NK-92 treated with Interleukin-12 subunit alpha and Interleukin-12 subunit beta, amount 100 ng/mL, for 24 hours (cell line): ENCODE measurements at places on chromosomes 2 and 18.
A peak's percentile ranks its signal among the peaks of the same experiment; 100 is the strongest.

- DNase-seq: no peak
These were observed 128.0 kb downstream of the NFATC1 start for GRCh38 chr18:79523736-79524180.

GRCh38 chr2:200681697-200682096 lies 95.9 kb downstream of the AOX1 start:
- DNase-seq: no peak

DNA sequence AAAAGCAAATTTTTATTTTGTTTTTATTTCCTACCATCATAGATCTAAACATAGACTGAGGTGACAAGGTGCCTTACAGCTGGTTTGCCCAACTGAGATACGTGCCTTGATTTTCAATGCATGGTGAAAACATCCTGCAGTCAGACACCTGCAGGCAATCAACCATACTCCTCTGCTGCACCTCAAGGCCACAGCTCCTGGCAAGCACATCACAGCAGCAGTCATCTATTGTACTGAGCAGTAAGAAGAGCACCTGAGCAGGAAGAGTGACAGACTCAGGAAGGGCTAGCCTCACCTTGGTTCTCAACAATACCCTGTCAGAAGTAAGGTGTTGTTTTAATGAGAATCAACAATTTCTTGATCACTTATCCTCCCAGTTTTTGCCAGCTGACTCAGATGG lies 1206.8 kb upstream of the NRXN1 start:
- DNase-seq: no peak

DNA sequence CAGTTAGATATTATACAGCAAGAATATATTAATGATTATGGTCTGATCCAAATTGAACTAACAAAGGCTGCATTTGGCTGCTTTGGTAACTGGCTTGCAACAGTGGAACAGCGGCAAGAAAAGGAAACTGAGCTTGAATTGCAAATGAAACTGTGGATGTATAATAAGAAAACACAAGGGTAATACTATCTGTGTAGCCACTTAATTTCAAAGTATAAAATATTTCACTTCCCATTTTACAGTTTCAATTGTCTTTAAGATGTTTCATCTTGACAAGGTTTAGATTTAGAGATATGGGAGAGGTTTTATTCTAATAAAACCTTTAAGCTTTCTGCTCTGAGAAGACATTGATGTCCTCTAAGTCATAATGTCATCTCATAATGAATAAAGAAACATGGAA lies 23.8 kb downstream of the WDR75 start:
- DNase-seq: no peak

DNA sequence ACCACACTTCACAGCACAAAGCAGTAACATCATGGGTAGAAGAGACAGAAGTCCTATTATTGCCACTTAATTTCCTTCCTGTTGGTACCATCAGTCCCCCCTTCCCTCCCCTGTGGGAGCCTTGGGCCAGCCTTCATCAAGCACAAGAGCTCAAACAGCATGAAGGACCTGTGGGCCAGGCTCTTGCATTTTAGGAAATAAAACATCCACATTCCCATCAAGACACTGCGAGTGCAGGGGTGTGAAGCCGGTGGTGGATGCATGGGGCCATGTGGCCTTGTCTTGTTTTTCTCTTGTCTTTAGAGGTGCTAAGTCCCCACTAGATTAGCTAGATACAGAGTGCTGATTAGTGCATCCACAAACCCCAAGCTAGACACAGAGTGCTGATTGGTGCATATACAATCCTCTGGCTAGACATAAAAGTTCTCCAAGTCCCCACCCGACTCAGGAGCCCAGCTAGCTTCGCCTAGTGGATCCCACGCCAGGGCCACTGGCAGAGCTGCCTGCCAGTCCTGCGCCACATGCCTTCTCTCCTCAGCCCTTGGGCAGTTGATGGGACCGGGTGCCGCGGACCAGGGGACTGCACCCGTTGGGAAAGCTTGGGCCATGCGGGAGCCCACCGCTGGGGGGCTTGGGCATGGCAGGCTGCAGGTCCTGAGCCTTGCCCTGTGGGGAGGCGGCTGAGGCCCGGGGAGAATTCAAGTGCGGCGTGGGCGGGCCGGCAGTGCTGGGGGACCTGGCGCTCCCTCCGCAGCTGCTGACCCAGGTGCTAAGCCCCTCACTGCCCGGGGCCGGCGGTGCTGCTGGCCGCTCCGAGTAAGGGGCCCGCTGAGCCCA lies 14.7 kb upstream of the PXDN start:
- no peak for DNase-seq

- no peak for DNase-seq
These were observed 210.3 kb upstream of the RBMS1 start for GRCh38 chr2:160703648-160704585.

DNA sequence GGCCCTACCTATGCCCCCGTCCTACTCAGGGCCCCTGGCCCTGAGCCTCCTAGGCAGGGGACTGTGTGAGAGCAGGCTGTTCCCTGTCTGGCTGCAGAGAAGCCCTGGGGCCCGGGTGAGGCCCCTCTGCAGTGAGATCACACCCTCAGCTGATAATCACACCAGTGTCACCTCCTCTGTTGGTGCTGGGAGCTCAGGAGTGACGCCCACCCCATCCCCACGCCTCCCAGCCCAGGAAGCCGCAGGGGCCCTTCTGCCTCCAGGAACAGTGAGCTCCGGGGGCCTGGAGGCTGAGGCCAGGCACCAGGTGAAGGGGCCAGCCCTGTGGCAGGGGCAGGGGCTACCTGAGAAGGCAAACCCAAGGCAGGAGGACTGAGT lies 20.0 kb downstream of the KCNIP3 start:
- DNase-seq: no peak

DNA sequence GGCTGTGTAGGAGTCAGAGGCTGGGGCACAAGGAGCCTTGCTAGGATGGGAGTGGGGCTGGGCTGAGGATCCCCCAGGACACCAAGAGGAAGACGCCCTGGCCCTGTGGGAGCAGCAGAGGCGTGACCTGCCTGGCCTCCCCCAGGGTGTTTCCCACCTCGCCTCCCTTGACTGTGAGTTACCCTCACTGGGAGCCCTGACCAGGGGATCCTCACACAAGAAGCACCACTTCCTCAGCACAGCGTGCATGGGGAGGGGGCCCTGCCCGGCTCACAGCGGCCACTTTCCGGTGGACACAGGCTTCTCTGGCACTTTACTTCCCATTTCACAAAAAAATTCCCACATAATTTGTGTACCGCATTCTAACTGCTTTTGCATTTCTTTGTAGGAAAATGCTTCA lies 187.7 kb downstream of the EIPR1 start:
- DNase-seq: no peak

DNA sequence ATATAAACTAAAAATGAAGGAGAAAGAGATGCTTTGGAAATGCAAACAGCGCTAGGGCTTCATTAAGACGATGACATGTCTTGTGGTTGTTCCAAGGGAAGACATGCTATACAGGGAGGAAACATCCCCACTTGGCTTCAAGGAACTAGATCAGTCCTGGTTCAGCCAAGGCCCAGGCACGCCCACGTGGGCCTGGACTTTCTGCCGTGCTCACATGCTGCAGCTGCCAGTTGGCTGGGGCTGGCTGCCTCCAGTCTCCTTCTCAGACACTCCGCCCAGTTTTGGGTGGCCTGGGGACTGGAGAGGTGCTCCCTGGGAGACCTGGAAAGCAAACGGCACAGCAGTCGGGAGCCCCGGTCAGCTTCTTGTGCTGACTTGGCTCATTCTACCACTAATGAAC lies 109.6 kb downstream of the GLI2 start:
- DNase-seq: no peak

- DNase-seq: no peak
These were observed 75.8 kb downstream of the KIDINS220 start for GRCh38 chr2:8761529-8762164.

DNA sequence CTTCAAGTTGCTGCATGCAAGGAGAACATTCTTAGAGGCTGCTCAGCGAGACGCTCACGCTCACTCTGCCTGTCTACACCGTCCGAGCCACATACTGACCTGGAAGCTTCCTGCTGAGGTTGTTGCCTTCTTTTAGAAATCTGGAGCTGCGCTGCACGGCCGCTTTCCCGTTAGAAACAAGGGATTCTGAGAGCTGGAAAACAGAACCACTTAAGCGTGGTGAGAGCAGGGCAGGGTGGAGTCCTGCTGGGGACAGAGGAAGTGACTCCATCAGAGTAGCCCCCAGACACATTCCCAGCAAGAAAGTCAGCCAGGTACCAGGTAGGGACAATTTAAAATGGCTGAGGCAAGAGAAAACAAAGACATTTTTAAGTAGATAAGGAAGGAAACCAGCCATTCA lies 135.2 kb downstream of the LAMA1 start:
- no peak for DNase-seq

GRCh38 chr2:47815764-47816163 lies 32.8 kb downstream of the MSH6 start:
- no peak for DNase-seq

- no peak for DNase-seq
These were observed 29.8 kb downstream of the COL6A3 start for GRCh38 chr2:237383991-237384671.

DNA sequence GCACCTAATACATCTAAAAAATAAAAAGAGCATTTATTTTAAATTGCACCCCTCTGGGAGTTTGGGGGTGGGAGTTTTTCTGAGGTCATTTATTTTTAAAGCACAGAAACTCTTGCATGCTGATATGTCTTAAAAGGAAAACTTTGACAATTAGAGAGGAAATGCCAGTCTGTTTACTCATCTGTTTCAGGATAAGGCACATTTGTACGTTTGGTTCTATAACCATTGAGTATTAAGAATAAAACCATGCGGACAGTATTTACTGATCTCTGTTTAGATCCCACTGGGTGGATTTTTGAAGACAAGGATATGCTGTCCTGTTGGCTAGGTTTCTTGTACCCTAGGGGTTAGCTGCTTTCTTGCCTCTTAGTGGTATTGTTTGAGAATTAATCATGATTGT lies 122.9 kb downstream of the TANC1 start:
- DNase-seq: no peak

DNA sequence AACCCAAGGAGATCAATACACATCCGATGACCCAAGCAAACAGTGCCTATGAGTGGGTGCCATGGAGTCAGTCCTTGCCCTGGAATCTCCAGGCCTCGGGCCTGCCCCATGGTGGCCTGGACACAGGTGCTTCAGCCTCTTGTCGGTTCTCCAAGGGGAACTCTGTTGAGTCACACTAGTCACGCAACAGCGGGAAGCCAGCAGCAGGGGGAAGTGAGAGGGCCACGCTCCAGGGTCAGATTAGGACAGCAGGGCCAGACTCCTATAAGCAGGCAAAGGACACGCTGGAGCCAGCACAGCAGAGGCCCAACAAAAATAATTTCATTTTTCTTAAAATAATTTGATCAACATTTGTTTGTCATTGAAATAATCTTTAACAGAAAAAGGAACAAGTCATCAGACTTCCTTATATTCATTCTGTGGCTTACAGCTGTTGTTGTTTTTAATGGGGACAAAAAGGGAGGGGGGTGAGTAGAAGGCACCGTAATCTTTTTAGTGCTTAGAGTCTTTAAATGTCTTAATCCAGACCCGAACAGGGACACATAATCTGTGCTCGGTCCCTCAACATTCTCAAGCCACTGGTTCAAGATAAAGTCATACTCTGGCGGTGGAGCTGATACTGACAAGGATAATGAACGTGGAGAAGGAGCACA lies 16.4 kb upstream of the ARMC9 start:
- no peak for DNase-seq

GRCh38 chr2:207528980-207529329 lies 807 bp upstream of the CREB1 start:
- DNase-seq: peak; percentile 68

GRCh38 chr18:44654573-44654972 lies 26.1 kb upstream of the SETBP1 start:
- no peak for DNase-seq

- DNase-seq: no peak
These were observed 484.2 kb downstream of the DLGAP1 start for GRCh38 chr18:3970929-3971328.

DNA sequence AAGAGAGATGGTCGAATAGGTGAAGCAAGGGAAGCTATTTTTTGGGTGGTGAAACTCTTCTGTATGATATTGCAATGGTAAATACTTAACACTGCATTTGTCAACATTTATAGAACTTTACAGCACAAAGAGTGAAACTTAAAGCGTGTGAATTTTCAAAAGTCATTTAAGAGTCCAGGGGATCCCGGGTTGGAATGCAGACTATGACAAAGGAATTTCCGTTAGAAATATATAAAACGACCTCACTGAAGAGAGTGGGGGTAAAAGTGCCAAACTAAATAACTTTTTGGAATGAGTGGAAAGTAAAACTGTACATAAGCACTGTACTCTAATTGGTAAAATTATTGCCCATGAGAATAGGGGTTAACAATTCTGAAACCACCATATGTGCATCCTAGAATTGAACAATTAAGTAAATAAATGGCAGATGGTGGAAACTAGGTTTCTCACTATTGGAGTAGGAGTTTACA lies 191.0 kb upstream of the FN1 start:
- no peak for DNase-seq

DNA sequence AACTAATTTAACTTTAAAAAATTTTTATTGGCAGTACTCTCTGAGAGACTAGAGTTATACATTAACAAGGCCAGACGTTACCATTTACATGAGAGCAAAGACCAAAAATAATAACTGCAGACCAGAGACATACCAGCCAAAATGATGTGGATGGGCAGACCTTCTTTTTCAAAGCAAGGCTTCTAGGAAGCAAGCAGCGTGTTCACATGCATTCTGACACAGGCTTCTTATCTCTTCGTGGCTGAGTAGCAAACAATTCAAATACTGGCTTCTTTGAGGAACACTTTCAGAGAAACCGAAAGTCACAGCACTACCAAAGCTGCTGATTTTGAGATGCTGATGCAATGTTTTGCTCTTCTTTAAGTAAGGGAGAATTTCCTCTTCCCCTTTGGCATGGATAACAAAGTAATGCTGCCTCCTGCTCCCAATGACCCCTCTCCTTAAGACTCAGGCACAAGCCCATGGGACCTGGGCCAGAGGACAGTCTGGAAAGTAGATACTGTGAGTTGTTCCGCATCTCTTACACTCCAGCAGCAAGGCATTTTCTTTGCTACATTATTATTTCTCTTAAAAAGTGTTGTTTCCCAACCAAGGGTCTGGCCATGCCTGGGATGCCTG lies 181.9 kb downstream of the MREG start:
- no peak for DNase-seq

GRCh38 chr2:240925568-240926515 lies 19.7 kb downstream of the CROCC2 start:
- DNase-seq: no peak
